Keratinocyte (primary cell): ENCODE measurements at places on chromosomes 4 and X.

DNA sequence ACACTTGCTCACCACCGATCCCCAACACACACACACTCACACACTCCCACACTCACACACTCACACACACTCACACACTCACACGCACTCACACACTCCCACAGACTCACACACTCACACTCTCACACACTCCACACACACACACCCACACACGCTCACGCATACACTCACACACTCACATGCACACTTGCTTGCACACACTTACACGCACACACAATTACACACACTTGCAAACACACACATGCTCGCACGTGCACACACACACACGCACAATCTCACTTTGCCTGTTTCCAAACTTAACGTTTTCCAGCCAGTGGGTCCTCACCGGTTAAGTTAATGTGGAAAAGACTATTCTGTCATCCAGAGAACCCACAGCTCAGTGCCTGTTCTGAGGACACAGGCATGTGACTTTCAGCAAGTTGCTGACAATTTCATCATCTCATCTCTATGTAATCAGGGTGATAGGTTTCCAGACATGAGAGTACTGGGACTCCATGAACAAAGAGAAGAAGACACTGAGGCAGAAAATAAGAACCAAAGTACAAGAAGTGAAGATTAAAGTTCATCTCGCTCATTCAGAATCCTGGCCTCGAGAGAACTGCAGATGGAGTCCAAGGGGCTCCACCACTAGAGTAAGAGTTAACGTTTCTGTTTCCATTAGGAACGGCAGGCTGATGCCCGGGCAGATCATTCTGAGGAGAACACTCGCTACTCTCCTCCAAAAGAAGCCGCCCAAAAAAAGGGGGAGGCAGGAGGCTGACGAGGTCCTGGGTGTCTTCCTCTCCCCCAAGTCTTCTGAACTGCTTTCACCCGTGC is 153.2 kb upstream of the FRG1 start:
- DNase-seq = no peak

DNA sequence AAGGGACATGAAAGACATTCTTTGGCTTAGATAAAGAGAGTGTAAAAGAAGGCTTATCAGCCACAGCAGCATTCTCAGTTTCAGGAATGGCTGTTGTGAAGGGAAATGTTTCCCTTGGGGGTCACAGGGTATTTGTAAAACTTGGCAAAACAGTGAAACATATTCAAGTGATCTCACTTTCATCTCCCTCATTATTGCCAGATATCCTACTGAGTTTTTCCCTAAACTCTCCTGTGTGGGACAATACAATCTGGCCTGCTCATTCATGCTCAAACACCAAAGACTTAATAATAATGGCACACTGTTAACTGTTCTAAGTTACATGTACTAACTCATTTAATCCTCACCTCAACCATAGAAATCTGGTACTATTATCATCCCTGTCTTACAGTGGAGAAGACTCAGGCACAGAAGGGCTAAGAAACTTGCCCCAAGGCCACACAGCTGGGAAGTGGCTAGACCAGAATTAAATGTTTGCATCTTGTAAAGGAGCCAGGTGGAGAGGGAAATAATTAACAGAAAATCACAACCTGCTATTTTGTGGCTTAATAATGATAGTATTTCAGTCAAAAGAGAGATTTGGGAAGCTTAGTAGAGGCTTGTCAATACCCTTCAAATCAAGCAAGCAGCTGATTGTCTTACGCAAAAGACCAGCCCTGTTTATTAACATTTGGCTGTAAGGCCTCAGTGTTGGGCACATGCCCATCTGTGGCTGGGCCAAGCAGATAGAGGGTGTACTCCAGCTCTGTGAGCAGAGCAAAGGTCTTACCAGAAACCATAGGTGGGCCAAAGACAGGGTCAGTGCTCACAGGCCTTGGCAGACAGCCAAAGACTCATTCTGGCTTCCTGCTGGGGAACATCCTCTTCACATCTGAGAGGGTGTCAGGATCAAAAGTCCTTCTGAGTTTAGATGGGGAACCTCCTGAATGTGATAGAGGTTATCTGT is 17.3 kb downstream of the SMPX start:
- no peak for DNase-seq

DNA sequence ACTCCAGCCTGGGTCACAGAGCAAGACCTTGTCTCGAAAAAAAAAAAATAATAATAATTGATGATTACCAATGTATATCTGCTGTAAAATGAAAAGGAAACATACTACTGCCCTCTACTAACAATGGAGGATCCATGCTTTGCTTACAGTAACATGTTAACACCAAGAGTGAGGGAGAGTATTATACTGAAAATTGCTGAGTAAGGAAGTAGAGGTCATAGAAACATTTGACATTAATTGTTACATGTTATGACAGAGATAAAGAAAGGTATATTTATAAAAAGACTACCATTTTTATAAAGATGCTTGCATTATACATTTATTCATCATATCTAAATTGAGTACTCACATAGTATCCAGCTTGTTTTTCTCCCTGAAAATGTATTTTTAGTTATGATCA is 1989.8 kb upstream of the TENM3 start:
- no peak for DNase-seq

DNA sequence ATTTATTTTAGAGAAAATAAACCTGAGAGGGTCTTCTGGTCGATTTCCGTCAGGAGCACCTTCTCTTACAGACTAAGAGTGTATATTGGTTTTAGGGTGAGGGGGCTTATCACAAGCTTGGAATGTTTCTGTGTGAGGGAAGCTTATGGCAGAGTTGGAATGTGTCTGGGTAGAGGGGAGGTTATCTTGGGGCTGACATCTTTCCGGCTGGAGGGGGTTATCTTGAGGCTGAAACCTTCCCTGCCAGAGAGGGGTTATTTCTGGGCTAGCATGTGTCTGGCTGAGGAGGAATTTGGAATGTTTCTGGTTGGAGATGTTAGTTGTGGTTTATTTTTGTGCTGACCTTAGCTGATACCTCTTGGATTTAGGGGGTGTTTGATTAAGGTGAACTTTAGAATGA is 1312.1 kb downstream of the ADGRL3 start:
- no peak for DNase-seq

DNA sequence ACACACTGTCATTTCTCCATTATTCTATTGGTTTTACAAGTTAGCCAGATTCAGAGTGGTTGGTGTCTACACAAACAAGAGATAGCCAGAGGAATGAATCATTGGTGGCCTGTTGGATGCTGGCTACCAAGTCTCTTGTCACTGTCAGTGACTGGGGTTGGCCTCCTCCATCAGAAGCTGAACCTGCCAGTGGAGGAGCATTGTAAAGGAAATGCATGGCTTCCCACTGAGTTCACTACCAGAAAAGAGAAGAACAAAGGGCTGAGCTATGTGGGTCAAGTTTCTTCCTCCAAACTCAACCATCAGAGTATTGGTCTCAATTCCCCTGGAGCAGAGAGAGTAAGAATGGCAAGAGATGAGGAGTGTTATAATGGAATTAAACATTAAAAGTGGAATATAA is 26.5 kb upstream of the ANKRD50 start:
- DNase-seq = no peak
